ENCODE measurements at places on chromosomes 3 and 15. TPM values are rescaled to one million over a fixed set of nuclear protein-coding genes. Genes with fewer than 3 reads are reported as not detected.
A peak's percentile ranks its signal among the peaks of the same experiment; 100 is the strongest.

Gene IGSF10
- total RNA-seq: 0.13 TPM

Gene CPLX3
- not detected for total RNA-seq

GRCh38 chr15:53525894-53526293 lies 233.6 kb downstream of the WDR72 start:
- DNase-seq: no peak

- no peak for DNase-seq
Measured at GRCh38 chr15:29774900-29775299, 47.4 kb downstream of the TJP1 start.

DNA sequence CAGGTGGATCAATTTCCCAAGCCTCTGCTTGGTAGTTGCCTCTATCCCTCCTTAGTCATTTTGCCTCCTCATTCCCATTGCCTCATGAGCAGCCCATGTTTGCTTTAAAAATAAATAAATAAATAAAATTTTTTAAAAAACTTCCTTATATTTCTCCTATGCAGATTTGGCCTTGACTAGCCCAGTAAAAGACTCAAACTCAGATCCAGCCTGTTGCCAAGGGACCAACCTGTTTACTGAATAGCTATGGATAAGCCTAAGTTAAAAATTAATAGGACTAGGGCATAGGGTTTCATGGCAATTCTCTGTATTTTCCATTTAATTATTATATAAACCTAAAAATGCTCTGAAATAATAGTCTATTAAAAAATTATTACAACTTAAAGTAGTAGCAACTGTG lies 384.4 kb downstream of the RSL24D1 start:
- DNase-seq: no peak

DNA sequence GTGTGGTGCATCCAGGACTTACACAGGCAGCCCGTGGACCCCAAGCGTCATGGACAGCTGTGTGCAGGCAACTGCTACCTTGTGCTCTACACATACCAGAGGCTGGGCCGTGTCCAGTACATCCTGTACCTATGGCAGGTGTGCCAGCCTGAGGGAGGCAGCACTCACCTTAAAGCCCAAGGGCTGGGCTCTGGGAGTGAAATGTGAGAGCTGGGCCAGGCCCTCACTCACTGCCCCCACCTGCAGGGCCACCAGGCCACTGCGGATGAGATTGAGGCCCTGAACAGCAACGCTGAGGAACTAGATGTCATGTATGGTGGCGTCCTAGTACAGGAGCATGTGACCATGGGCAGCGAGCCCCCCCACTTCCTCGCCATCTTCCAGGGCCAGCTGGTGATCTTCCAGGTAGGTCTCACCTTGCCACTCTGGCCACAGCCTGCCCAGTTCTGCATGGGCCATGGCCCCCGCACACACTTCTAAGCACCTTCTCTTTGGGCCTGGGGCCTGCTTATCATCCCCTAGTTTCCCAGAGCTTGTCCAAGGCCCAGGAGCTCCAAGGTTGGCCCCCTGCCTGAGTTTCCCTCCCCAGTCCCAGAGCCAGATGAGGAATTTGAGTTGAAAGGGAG lies 11.0 kb downstream of the VILL start:
- peak; percentile 74 for DNase-seq
